NCI-H146 (cell line): ENCODE measurements at places on chromosomes 11 and 22.

- no peak for DNase-seq
These were observed 23.1 kb downstream of the PRDM11 start for GRCh38 chr11:45169310-45170072.

GRCh38 chr11:114137838-114138237 is 78.3 kb downstream of the ZBTB16 start:
- DNase-seq = no peak

DNA sequence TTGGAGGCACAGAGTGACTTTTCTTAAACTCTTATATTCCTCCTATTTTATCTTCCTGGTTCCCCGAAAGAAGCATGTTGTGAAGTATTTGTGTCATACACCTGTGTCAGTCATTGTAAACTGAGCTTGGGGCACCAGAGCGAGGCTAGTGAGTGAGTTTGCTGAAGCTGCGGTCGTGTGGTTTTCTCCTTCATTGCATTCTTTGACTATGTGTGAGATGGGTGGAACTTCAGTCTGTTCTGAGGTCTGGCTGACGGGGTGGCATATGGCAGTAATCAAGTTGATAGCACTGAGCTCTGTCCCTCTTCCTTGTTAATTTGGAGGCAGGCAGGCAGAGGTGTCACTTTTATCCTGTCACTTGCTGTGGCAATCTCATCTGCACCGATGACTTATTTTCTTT is 4.2 kb downstream of the VPS26B start:
- DNase-seq = no peak

DNA sequence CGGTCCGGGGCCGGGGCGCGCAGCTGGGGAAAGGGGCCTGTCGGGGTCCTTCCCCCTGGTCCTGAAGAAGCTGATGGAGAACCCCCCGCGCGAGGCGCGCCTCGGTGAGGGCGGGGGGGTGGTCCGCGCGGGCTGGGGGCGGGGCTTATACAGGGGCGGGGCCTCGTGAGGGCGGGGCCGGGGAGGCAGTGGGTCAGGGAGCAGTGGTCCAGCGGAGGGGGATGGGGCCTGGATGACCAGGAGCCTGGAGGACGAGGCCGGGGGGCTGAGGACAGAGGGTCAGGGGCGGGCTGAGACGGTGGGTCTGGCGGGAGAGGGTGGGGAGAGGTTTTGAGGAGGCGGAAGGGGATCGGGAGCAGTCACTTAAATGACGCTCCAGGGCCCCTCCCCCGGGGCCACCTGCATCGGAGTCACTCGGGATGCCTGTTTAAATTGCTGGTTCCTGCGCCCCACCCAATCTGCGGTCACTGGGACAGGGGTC is 396 bp downstream of the TEF start:
- peak; percentile 67 for DNase-seq

DNA sequence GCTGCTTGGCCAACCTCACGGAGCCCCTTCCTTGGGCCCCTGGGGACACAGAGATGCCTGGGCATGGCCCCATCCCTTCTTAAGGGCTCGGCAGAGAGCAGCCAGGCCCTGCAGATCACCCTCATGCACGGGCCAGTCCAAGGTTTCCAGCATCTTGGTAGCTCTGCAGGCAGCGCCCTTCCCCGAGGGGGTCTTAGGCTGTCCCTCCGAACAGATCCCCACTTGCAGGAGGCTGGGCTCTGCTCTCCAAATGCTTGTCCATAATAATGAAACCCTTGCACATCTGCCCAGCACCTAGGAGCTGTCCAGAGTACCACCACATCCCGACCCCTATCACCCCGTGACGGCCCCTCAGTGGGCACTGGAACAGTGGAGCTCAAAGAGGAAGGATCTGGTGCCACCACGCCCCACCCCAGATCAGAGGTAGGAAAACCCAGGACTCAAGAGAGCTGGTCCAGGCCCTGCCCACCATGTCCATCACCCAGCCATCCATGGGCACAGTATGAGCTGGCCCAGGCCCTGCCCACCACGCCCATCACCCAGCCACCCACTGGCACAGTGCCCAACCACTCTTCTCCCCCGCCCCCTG is 92.5 kb upstream of the PRR5 start:
- DNase-seq = no peak

GRCh38 chr11:66151273-66151672 is 81.2 kb downstream of the PACS1 start:
- no peak for DNase-seq

DNA sequence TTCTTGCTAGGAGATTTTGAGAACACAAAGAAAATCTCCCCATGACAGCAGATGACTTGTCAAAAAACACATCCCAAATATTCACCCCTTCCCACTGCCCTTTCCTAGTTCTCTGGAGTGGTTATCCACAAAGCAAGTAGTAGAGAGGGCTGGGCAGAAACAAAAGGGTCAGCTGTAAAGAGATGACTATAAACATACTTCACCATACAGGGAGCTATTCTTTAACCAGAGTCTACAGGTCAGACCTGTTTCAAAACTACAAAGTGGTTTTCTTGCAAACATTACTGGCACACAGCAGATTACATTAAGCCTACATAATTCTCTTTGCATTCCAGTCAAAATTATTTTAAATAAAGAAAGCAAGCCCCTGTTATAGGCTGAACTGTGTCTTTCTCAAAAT is 47.7 kb upstream of the NFRKB start:
- DNase-seq = no peak

DNA sequence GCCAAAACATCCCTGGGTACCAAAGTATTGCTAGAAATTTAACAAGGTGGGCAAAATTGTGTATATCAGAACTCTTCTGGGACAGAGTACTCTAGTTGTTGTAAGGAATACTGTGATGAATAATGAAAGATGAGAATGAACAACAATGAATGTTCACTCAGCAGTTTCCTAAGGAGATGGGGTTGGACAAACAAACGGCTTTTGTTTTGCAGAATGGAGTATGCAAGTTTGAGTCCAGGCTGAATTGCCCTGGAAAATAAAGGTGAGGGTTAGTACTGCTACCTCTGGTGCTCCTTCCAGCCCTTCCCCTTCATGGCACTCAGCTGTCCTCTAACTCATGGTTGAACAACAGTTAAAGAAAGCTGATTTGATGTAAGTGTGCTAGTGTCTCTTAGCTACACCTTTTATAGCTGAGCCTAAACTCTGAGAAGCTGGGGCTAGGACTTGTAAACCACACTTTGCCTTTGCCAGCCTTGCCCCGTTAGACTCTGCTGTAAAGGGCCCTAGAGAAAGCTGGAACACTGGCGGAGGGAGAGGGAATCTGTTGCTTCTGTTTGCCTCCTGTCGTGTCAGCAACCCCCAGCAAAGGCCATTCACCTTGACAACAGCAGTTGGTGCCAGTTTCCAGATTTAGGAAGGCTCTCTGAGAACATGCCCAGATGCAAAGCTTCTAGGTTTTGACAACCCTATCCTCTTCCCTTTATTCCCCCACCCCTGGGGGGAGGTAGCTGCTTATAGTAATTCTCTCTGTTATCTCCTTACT is 41.2 kb upstream of the POLD3 start:
- no peak for DNase-seq

DNA sequence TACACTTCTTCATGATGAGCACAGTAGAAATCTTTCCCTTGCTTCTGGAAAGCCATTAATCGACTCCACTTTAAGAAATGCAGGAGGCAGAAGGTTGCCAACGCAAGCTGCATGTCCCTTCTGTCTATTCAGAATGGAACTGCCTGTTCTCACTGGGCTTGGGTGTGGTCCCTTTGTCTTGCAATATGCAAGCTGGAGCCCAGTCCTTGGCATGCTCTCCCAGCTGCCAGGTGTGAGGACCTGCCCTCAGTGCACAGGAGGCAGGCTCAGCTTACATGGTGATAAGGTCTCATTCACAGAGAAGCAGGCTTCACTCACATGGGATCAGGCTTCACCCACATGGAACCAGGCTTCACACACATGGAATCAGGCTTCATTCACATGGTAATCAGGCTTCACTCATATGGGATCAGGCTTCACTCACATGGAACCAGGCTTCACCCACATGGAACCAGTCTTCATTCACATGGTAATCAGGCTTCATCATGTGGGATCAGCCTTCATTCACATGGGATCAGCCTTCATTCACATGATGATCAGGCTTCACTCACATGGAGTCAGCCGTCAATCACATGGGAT is 59.2 kb upstream of the USP47 start:
- DNase-seq = peak; percentile 86

- no peak for DNase-seq
These were observed 37.9 kb downstream of the SWAP70 start for GRCh38 chr11:9701799-9702198.

GRCh38 chr11:3929232-3929631 is 73.8 kb downstream of the STIM1 start:
- no peak for DNase-seq

GRCh38 chr11:19715373-19715772 is 2.7 kb downstream of the NAV2 start:
- no peak for DNase-seq

- peak; percentile 30 for DNase-seq
These were observed 31.9 kb upstream of the IGLL5 start for GRCh38 chr22:22855617-22856308.

- DNase-seq = no peak
These were observed 23.7 kb upstream of the FXYD6 start for GRCh38 chr11:117900121-117900648.
